ENCODE measurements at places on chromosomes 13 and 19.

DNA sequence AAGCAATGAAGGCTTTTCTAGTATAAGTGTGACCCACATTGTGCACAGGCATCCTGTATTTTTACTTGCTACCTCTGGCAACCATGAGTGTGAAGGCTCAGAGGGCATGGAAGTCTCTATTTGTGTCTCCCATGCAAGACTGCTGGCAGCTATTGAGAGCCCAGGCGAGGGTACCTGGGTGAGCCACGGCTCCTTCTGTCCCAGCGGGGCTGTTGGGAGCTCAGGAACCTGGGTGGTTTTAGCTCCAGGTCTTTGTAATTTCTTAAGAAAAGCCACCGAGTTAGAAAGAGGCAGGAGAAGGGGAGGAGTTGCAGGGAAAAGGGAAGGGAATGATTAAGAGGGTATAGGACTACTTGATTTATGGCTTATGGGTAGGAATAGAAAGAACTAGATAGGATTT lies 190.4 kb upstream of the SOX1 start:
- no peak for DNase-seq

DNA sequence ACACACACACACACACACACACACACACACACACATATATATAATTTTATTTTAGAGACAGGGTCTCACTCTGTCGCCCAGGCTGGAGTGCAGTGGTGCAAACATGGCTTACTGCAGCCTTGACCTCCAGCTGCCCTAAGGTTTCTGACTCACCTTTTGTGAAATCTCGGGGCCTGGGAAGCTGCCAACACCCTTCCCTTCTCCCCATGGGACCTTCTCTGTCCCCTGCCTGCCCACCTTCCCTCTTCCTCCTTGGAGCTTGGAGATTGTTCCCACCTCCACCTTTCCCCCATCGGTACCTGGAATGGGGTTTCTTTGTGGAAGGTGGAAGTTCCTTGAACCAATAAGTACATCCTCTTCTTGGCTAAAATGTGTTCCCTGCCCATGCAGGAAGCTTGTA lies 6.3 kb downstream of the ARRDC5 start:
- DNase-seq = peak; percentile 31

GRCh38 chr19:41565379-41565720 lies 10.6 kb upstream of the CEACAM21 start:
- DNase-seq = no peak

- no peak for DNase-seq
These were observed 94.9 kb downstream of the ZIC5 start for GRCh38 chr13:99876651-99877050.

GRCh38 chr19:17112700-17113099 lies 37.1 kb downstream of the MYO9B start:
- no peak for DNase-seq

GRCh38 chr13:46295491-46296114 lies 83.9 kb downstream of the LRRC63 start:
- DNase-seq = peak; percentile 5

DNA sequence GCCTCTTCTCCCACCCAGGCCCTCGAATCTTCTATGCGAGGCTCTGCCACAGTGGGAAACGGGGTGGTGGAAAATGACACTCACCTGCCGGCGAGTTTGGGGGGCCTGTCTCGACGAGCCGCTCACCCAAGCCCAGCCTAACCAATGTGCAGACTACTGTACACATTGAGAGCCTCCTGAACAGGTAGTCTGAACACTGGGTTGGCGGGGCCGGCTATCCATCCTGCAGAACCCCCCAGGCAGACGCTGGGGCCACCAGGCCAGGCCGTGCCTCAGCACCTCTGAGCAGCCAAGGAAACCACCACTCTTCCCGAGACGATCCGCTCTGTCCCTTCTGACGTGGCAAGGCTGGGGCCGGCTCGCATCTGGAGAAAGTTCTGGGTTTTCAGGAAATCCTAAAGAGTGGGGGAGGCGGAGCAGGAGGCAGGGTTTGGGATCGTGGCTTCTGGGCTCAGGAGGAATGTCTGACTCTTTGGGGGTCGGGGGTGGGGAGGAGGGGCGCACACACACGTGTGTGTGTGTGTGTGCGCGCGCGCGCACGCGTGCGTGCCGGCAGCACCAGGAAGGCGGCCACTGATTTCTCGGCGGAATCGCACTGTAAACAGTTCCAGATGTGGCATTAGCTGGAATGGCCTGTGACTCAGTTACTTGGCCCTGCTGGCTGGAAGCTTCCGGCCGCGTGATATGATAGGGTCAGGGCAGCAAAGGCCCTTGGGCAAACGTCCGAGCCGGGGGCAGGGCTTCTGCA lies 18.5 kb downstream of the TMED1 start:
- no peak for DNase-seq

GRCh38 chr19:34556488-34556887 lies 74.9 kb downstream of the WTIP start:
- DNase-seq = no peak

GRCh38 chr13:104057861-104058260 lies 991.6 kb upstream of the SLC10A2 start:
- DNase-seq = peak; percentile 2

DNA sequence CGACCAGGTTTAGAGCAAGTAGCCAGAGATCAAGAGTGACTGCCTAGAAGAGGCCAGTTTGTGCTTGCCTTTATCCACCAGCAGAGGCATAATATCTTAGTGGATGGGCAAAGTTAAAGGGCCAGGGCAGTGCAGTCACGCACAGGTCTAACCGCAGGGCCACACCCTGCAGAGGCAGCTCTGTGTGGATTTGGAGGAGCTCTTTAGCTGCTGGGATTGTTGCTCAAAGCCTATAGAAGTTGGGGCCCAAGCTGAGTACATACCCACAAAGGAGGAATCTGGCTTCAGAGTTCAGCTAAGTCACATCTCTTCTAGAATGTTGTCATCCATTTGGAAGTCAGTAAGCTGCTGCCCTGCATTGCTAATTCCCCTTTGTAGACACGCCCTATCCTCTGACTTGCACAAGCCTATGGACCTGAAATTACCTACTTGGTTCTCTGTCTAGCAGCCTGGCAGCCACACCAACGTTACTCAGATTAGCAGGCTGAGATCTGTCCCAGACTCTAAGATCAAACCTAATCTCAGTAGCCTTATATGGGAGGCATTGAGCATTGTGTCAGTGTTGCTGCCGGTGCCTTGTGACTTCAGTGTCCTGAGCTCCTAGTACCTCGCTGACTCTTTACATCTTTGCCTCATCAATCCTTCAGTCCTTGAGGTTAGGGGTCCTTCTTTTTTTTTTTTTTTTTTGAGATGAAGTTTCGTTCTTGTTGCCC lies 102.9 kb upstream of the STARD13 start:
- peak; percentile 8 for DNase-seq

GRCh38 chr19:12628040-12629022 lies 17.6 kb downstream of the ZNF791 start:
- DNase-seq = no peak

- DNase-seq = no peak
These were observed 737.1 kb upstream of the SLC10A2 start for GRCh38 chr13:103803349-103803748.

GRCh38 chr13:33376212-33376611 lies 90.7 kb upstream of the STARD13 start:
- DNase-seq = no peak

- DNase-seq = no peak
These were observed 71.5 kb downstream of the RUBCNL start for GRCh38 chr13:46315491-46316075.

GRCh38 chr13:59363313-59363712 lies 800.4 kb downstream of the DIAPH3 start:
- no peak for DNase-seq

GRCh38 chr13:67306742-67307141 lies 76.6 kb upstream of the PCDH9 start:
- DNase-seq = no peak

- DNase-seq = no peak
These were observed 100.0 kb upstream of the PCDH9 start for GRCh38 chr13:67330149-67330548.

- no peak for DNase-seq
These were observed 22.1 kb downstream of the EDNRB start for GRCh38 chr13:77896536-77896935.

DNA sequence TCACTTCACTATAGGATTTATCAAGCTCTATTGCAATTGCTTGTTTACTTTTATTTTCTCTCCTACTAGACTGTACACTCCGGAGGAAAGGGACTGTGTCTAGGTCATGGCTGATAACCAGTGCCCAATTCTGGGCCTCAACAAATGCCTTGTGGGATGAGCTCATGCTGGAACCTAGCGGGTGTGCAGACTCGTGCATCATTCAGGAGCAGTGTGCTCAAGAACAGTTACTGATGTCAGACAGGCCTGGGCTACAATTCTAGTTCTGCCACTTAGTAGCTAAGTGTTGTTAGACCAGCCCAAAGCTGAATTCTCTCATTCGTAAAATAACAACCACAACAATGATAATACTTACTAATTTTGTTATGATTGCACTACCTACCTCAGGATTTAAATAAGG lies 95.4 kb downstream of the CYSLTR2 start:
- peak; percentile 13 for DNase-seq

DNA sequence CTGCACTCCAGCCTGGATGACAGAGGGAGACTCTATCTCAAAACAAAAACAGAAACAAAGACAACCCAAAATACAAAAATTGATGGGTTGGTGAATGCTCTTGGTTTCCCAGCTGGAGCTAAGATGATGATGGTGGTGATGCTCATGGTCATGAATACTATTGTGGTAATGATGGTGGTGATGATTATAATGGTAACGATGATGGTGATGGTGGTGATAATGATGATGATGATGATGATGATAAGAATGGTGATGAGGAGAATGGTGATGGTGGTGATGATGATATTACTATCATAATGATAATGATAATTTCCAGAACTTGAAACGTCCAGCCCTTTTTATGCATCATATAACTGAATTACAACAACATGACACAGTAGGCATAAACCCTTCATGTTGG lies 40.1 kb downstream of the VAV1 start:
- DNase-seq = no peak

- no peak for DNase-seq
These were observed 6.7 kb downstream of the TPT1 start for GRCh38 chr13:45333977-45334922.

- no peak for DNase-seq
These were observed 57.3 kb downstream of the CDADC1 start for GRCh38 chr13:49304763-49305700.

DNA sequence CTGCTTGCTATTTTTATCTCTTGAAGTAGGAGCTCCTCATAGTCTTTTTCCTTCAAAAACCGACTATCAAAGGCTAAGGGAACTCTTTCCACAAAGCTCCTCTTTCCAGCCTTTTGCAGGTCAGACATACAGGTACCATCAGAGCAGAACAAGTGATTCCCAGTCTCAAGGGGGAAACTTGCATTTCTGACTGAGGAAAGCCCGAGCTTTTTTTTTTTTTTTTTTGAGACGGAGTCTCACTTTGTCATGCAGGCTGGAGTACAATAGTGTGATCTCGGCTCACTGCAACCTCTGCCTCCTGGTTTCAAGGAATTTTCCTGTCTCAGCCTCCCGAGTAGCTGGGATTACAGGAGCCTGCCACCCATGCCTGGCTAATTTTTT lies 32.0 kb downstream of the RUBCNL start:
- no peak for DNase-seq

GRCh38 chr19:11418094-11418548 lies 993 bp downstream of the RGL3 start:
- no peak for DNase-seq

DNA sequence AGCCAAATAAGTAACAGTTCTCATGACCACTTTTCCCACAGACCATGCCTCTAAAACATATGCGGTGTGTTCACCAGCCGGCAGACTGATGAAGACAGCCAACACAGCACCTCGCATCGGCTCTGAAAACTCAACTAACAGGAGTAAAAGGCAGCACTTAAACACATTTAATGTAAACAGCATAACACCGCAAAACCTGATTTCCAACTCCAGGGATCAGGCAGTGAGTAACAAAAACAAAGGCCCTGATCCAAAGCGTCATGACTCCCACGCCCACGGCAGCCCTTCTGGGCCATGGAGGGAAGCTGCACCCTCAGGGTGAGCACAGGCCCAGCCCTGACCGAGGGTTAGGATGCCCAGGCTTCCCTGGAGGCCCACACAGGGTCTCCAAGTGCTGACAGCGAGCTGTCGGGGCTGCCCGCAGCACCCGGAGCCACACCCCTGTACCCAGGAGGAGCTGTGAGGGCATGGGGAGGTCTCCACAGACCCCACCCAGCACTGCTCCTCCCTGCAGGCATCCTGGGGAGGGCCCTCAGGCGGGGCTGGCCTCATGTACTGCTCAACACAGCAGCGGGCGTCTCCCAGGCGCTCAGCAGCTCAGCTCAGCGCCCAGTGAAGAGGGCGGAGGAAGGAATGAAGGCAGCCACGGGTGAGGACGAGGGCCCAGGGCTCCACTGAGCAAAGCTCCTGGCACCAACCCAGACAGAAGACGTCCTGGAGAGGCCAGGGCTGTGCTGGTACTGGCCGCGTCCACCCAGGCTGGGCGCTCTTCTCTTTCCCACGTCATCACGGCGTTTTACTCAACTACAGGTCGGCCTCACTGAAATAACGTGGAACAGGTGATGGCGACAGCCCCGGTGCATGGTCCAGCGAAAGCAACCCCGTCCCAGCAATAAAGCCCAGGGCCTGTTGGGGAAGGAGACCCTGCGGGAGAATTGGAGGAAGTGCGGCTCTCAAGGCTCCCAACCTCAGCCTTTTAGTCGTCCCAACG lies 53.7 kb downstream of the RASA3 start:
- DNase-seq = no peak

GRCh38 chr13:76635232-76636230 lies 250.7 kb downstream of the KCTD12 start:
- no peak for DNase-seq

DNA sequence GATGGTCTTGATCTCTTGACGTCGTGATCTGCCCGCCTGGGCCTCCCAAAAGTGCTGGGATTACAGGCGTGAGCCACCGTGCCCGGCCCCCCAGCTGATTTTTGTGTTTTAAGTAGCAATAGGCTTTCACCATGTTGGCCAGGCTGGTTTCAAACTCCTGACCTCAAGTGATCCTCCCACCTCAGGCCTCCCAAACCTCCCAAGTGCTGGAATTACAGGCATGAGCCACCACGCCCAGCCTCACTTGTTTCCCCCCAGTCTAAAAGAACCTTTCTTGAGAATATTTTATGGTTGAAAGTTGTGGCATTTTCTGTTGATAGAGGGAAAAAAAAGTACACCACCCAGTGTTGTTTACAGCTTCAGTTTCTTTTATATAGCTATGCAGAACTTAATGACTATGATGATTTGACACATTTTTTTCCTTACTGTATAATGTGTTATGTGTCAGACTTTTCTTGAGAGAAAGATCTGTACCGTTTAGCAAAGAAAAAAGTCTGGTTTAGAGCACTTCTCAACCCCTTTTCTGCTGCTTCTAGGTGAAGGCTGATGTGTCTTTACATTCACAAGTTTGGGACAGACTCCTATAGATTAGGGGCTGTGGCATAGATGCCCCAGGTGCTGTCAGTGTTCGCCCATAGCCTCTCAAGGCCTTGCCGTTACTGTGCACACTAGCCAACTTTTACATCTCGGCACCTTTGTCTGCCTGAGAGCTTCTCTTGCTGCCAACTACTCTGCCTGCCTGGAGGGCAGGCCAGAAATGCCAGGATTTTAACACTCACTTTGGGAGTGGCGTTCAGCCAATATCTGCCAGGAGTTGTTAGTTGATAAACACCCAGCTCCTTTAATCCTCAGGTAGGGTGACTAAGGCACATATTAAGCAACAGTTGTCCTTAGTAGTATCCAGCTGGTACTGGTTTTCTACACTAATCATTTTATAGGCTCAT lies 33.0 kb downstream of the KCTD4 start:
- DNase-seq = peak; percentile 24

GRCh38 chr19:43739439-43740235 lies 15.1 kb downstream of the SMG9 start:
- DNase-seq = no peak
